ENCODE measurements at places on chromosomes 16 and 17.
A peak's percentile ranks its signal among the peaks of the same experiment; 100 is the strongest.

DNA sequence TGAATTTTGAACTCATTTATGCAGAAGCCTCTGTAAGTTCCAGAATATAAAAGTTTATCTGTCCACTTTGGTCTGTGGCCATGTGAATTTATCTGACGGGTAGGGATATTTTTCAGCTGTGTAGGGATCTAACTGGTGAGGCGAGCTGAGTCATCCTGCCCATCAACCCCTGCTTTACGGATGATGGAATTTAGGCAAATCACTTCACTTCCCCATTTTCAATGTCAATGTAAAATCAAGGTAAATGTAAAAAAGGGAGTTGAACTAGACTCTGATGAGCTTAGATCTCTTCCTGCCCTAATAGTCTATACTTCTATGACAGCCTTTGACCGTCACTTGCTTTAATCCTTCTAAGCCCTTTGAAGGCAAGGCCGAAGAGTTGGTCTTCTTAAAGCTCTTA, 2.6 kb downstream of the SLC16A6 start:
- DNase-seq, result no peak

DNA sequence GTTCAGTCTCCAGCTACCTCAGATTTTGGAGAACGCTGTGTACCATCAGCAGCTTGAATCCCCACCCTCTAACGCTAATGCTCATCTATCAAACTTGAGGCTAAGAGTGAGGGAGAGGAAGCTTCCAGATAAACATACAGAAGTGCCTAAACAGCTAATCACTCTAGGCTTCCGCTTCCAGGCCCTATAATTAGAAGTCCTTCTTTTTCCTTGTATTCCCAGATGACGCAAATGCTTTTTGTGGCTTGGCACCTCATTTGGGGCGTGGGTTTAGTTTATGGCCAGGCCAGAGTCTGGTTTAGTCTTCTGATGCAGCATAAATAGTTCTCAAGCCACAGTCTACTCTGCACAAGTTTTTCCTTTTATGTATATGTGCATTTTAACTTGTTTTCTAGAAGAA, 263.4 kb downstream of the BCAS3 start:
- no peak for DNase-seq

- no peak for DNase-seq
Observed at GRCh38 chr16:63037761-63038396, 1001.6 kb upstream of the CDH8 start.

DNA sequence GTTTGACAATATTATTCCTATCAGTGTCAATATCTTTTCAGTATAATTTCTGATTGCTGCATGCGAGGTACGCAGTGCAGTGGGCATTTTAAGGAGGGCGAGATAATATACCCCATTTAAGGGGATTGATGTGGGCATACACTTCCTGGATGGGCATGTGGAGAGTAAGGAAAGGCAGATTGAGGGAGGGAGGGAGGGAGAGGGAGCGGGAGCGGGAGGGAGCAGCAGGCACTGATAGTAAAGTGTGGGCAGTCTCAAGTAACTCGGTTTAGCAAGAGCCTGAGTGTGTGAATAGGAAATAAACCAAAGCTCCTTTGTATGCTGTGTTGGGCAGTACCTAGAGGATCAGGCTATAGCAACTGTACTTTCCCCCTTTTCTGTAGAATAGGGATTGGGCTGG, 5.1 kb downstream of the BPTF start:
- DNase-seq, result no peak

GRCh38 chr17:81206657-81207056, 16.1 kb downstream of the CEP131 start:
- DNase-seq, result no peak

- no peak for DNase-seq
Observed at GRCh38 chr16:66416939-66417700, 10.0 kb upstream of the BEAN1 start.

GRCh38 chr17:57441270-57441600, 184.9 kb downstream of the MSI2 start:
- no peak for DNase-seq

GRCh38 chr16:61530697-61531096, 505.5 kb downstream of the CDH8 start:
- DNase-seq, result no peak

- DNase-seq, result no peak
Observed at GRCh38 chr16:3458278-3458851, 14.9 kb downstream of the NAA60 start.

DNA sequence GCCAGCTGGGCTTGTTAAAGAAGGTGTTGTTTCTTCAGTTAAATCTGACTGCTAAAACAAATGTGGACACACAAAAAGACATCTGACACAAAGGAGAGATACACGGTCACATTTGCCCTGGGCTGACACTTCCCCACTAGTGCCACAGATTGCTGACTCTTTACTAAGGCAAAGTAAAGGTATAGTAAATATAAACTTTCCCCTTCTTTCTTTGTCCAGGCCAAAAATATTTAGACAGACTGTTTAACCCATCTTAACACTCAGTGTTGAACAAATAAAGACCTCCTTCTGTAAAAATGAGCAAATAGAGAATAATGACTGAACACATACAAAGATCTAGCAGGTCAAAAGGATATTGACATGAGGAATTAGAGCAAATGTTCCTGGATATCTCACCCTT, 58.4 kb downstream of the SCNN1G start:
- no peak for DNase-seq

- DNase-seq, result no peak
Observed at GRCh38 chr16:2485811-2486507, 11.0 kb downstream of the TBC1D24 start.

DNA sequence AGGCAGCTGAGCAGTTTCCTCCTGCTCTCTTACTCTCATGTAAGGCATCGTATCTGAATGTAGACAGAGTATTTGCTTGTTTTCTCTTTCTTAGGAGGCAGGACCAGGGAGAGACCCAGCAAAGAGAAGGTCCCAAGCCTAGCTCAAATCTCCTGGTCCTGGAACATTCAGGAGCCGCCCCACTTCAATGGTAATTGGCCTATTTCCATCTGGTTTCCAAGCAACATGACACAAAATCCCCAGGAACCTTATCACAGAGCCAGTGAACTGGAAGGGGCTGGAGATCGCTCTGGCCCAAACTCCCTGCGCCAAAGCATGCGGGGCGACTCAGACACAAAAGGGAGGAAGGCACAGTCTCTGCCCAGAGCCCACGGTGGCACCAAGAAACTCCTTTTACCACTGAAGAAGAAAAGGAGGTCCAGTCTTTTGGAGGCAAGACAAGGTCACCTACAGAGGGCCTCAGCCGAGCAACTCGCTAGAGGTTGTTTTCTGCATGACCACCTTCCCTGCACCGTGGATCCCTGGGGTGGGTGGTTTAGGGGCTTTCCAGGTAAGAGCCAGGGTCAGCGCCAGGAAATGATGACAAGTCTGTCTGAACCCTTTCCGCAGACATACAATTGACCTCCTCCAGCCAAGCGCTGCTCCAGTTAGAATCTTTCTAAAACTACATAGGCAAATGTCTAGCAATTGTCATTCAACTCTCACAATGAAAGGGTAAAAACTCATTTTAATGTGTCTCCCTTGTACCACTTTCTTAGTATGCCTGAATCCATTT, 394.7 kb downstream of the SOX9 start:
- DNase-seq, result no peak

- no peak for DNase-seq
Observed at GRCh38 chr16:60744198-60744597, 1292.0 kb downstream of the CDH8 start.

DNA sequence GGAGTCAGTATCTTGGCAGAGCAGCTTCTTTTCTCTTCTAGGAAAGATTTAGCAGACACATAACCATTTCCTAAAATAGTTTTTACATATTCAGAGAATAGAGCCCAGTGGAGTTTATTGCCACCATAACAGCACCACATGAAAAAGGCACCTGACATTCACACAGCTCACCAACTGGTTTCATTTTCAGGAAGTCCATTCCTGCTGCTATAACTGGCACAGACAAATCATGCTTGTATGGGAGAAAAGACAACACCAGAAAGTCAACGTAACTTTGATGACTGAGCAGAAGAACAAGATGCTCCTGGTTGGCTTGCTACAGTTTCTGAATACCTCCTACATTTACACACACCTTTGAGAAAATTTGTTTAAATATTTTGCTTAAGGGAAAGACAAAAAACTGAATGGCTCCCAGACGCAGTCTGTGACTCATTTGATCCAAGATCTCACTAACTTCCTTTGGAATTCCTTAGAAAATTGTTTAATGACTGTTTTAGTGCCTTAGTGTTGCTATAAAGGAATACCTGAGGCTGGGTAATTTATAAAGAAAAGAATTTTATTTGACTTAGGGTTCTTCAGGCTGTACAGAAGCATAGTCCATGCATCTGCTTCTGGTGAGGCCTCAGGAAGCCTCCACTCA, 1380.6 kb downstream of the CDH8 start:
- no peak for DNase-seq

DNA sequence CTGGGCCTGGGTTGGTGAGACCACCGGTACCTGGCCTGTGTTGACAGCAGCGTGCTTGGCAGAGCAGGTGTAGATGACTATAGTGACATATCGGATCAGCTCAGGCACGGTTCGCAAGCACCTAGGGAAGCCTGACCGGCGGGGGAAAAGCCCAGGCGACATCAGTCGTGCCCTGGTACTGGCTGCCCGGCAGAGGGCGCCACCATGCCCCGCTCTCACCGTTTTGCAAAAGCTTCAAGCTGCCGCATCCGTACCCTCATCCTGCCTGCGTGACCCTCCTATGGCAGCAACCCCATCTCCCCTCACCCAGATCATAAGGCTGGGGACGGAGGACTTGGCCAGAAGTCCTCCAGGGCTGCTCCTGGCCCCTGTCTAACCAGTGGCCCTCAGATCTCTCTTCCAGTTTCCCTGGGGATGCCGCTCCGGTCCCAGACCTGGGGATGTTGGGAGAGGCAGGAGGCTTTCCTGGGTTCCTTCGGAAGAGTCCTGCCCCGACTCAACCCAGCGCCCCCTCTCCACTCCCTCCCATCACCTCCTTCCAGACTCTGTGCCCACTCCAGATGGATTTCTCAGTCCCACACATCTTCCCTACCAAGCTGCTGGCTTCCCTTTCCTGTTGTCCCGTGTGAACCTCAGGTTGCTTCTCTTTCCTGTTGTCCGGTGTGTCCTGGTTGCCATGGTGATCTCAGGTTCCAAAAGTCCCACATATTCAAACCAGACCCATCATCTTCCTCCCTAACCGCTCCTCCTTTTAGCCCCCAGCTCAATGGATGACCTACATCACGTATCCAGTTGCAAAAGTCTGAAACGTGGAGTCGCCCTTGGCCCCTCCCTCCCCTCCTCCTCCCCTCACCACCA, 13.7 kb downstream of the ALOX12B start:
- DNase-seq, result peak; percentile 88

GRCh38 chr16:2033057-2033908, 6.6 kb downstream of the NHERF2 start:
- no peak for DNase-seq

- DNase-seq, result no peak
Observed at GRCh38 chr17:5115673-5116651, at the start of gene USP6. Gene USP6, plus strand, starts transcription at chr17:5116032. Its CDS starts 14,336 bp downstream, at chr17:5130368.

DNA sequence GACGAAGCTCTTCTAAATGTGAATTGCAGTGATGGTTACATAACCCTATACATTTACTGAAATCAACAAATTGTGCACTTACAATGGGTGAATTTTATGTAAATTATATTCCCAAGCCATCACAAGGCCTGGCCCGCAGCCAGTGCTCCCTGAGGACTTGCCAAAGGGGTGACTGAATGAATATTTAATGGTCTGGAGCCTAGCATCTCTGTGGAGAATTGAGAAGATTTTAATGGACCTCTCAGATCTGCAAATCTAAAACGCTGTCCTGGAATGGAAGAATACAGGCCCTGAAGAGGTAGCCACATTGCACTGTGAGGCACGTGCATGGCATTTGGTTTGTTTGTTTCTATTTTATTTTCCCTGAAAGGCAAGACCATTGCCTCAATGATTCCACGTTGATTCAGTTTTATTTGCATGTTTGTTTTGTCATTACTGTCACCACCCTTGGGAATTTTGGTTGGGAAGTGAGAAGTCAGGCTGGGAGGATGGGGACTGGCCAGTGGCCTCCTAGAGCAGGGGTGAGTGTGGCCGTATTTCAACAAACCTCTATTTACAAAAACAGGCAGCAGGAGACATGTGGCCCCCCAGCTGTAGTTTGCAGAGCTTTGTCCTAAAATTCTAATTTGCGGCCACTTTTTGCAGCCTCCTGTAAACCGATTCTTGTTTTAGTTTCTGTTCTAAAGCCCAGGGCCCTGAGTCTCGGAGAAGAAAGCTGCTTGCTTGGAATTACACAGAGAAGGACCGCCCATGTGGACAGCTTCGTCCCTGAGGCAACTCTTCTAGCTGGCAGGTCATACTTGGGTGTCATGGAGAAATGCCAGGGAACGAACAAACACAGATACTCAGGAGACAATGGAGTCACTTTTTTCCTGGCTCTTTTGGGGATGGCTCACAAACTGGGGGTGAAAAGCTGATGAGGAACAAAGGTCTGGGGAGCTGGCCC, 40.5 kb upstream of the GCSH start:
- no peak for DNase-seq

DNA sequence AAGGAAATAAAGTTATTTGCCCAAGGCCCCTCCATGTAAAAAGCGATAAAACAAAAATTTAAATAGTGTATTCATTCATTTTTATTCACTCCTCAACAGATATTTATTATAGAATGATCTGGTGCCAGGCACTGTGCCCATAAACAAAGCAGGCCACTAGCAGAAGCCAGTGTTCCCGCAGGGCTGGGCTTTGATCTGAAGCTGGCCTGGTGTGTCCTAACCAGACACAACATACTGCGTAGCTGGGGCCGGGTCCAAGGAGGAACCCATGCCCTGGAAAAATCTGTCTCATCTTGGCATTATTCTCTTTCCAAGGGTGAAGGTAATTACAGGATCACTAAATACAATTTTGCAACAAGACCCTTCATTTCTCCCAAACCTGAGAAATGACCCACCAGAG, 537.4 kb upstream of the CDH5 start:
- DNase-seq, result no peak

DNA sequence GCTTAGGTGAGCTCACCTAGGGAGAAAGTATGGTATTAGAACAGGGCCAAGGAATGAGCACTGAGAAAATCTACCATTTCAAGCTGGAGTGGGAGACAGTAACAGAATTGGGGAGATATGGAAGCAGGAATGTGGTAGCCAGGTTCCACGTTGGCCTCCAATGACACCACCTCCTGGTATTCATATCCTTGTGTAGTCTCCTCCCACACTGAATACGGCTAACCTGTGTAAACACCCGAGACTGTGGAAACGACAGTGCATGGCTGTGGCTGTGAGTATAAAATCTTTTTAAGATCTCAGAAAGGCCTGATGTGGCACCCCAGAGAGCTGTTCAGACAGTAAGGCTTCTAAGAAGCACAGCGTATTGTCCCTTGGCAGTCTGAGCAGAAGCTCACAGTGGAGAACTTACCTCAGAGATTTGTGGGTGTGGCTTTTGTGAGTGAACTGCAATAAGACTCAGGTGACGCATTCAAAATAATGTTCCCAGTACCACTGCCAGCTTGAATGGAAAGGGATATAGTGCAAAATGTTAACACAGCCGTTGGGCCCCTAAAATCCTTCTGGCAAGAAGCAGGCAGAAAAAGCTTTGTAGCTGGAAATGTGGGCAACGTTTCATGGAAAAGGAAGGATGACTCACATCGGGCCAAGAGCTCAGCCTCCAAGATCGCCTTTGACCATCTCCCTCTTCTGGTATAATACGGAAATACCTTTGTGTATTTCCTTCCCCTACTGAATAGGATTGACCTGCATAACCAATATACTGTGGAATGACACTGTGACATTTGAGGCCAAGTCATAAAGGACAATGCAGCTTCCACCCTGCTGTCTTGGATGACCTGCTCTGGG, 14.4 kb downstream of the SDR42E1 start:
- DNase-seq, result no peak

- DNase-seq, result no peak
Observed at GRCh38 chr17:76104896-76105231, 1.3 kb upstream of the EXOC7 start.
